ENCODE measurements at places on chromosomes 16 and 17. TPM values are rescaled to one million over a fixed set of nuclear protein-coding genes. Genes with fewer than 3 reads are reported as not detected.

Gene HS3ST6
- total RNA-seq, result not detected

DNA sequence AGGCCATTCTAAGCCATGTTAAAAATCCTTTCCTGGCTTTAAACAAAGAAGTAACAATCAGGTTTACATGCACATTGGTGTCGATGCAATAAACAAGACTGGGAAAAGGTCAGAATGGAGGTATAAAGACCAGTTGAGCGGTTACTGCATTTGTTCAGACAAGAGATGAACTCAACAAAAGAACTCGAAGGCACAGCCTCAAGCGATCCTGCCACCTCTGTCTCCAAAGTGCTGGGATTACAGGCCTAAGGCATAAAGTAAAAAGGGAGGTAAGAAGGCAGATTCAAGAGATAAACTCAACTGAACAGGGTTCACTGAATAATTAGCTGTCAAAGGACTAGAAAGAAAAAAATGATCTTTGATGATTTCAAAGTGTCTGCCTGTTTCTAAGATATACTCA is 39.4 kb downstream of the USP32 start:
- DNase-seq, result no peak

DNA sequence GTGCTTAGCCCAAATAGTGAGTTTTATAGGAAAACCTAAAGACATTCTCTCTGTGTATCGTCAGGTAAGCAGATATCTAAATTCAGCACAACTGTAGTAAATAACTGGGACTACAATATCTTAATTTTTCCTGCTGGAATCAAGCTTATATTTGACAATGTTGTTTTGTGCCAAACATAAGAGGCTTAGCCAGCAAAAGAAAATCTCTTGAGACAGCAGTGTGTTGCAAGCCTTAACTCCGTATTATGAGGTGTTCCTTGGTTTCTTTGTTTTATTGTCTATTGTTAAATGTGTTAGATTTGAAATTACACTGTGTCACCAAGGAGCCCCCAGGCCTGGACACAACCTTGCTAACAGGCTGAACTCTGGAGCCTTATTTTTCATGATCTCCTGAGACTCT is 1570.6 kb upstream of the GOT2 start:
- no peak for DNase-seq

GRCh38 chr16:68719993-68720489 is 17.1 kb upstream of the CDH1 start:
- DNase-seq, result no peak

DNA sequence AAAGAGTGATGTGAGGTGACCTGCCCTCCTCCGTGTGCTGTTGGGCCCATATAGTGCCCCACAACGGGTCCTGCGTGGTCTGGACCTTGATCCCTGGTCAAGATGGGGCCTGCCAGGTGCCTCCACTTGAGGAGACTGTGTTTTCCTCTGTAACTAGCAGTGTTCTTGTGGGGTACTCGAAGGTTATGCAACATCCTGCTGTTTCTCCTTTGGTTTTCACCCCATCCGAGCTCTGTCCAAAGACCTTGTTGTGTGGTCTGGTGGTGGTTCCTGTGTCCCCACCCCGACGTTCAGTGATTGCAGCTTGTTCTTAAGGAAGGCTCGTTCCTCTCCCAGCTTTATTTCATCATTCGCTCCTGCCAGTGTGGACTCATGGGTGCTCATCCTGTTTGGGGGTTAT is 38.7 kb upstream of the ZNF750 start:
- no peak for DNase-seq

DNA sequence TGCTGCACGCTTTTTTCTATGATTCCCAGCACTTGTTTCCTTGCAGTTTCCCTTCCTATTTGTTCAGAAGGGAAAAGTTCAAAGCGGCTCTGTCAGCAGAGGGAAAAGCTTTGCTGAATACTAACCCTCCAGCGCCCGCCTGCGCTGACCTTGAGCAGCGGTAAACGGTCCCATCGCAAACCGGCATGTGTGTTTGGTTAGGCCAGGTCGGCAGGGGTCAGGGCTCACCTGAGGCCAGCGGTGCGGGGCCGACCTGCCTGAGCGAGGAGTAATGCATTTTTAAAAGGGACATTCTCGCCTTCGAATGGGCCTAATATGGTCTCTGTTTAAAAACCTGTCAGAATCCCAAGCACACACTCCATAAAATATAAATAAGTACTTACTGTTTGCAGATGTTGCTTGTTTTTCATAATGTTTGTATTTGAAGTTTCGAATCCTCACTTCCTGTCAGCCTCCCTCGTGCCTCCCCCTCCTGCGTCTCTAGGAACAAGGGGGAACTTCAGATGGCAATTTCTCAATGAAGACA is 110.1 kb downstream of the IRX3 start:
- DNase-seq, result peak; percentile 37

DNA sequence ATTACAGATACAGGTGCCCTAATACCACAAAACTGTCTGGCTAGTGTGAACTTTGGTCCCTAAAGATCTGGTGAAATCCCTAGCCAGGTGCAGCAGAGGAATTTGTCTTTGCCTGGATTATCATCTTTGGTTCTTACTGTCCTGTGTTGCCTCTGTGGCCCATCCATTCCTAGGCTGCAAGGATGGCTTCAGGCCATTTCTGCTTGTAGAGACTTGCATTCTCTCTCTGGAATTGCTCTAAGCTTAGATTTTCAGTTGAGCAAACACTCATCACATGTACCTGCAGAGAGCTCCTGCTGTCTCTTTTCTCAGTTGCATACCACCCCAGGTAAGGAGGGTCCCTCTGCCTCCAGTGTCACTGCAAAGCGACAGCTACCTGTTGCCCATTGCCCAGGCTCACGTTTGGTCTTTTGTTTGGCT is 114.9 kb downstream of the PRKCA start:
- no peak for DNase-seq

Gene CLDN6
- total RNA-seq, result 563 TPM

Gene TMEM220
- 4.4 TPM for total RNA-seq

DNA sequence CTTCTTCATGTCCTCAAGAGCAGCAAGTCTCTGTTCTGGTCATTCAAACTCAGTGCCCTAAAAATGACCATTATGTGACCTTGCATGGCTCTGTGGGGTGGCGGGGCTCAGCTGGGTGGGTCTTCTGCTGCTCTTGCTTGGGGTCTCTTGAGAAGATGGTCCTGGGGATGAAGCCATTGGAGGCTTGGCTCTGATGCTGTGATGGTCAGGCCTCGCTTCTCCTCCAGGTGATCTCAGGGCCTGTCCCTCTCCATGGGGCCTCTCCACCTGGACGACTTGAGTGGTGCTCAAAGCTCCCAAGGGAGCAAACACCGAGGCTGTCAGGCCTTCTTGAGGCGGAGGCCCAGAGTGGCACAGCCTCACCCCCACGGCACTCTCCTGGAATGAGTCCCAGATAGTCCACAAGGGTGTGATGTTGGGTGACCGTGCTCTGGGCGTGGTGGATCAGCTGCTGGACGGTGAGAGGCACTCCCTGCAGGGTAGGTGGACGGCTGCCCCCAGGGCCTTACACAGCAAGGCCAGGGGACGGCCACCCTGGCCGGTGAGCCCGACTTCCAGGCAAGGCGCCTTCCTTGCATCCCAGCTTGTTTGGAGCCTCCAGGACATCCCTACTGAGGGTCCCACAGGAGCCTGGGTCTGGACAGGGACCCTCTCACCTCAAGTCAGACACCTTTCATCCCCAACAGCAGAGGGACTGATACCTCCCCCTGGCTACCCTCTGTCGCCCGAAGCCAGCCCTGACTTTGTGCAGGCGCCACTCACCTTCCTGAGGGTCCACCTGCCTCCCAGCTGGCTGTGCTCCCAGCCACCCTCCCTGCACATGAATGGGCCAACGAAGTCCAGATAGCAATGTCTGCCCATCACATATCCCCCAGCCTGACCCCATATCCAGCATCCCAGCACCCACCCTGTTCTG is 48.7 kb downstream of the USP22 start:
- no peak for DNase-seq

DNA sequence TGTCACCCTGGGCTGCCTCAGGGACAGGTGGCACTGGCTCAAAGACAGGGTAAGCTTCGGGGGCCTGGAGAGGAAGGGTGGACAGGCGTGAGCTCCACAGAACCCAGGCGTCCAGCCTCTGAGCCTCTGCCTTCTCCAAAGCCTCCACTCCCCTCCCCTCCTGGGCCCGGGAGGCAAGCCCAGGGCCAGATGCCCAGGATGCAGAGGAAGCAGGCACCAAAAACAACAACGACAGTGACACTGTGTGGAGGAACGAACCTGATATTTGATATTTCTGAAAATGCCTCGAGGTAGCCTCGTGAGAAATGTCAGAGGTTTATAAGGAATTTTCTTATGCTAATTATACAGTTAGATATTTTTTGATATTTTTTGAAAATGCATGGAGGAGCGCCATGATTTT is 6.0 kb downstream of the BCL7C start:
- DNase-seq, result no peak

GRCh38 chr16:71283612-71284011 is 5.6 kb downstream of the CMTR2 start:
- DNase-seq, result no peak

Gene CDIP1
- total RNA-seq, result 30.2 TPM

DNA sequence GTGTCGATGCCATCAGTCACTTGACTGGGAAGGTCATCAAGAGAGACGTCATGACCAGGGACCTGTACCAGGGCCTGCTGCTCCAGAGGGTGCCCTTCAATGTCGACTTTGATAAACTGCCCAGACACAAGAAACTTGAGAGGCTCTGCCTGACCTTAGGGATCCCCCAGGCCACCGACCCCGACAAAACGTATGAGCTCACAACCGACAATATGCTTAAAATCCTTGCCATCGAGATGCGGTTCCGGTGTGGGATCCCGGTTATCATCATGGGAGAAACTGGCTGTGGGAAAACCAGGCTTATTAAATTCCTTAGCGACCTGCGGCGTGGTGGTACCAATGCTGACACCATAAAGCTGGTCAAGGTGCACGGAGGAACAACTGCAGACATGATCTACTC is 69.6 kb upstream of the ENDOV start:
- no peak for DNase-seq

Gene FZD2
- total RNA-seq, result 73.6 TPM

Gene GDPD3
- total RNA-seq, result 13.8 TPM

- DNase-seq, result no peak
Measured at GRCh38 chr16:55641430-55642056, 14.2 kb upstream of the SLC6A2 start.

DNA sequence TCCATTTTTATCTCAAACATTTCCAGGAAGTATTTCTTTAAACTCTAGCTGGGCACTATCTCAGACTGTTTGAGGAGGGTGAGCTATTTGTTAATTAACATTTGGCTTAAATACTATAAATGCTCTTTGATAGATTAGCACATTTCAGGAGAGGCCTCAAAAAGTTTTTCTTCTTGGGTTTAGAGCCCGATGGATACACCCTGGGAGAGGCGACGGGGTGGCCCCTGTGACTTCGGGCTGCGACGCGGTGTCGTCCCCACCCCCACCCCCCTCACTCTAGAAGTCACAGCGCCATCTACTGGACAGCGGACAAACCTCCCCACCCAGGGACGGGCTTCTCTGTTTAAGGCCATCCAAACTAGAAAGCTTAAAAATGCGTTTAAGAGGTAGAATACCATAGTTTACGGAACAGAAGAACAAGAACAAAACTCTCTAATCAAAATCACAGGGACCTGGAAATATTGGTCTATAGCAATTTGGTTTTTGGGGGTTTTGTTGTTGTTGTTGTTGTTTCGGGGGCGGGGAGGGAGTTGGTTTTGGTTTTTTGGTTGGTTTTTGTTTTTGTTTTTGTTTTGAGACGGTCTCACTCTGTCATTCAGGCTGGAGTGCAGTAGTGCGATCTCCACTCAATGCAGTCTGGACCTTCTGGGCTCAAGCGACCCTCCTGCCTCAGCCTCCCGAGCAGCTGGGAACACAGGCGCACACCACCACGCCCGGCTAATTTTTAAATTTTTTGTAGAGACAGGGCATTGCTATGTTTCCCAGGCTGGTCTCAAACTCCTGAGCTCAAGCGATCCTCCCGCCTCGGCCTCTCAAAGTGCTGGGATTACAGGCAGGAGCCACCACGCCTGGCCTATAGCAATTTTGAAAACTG is 254.4 kb downstream of the C16orf95 start:
- peak; percentile 63 for DNase-seq

Gene ZC3H18
- 67.5 TPM for total RNA-seq

GRCh38 chr17:32323046-32323445 is 18.9 kb downstream of the C17orf75 start:
- DNase-seq, result no peak

- no peak for DNase-seq
Measured at GRCh38 chr16:79073566-79073965, 527.0 kb downstream of the MAF start.

- no peak for DNase-seq
Measured at GRCh38 chr16:28179354-28179753, 32.4 kb downstream of the XPO6 start.

DNA sequence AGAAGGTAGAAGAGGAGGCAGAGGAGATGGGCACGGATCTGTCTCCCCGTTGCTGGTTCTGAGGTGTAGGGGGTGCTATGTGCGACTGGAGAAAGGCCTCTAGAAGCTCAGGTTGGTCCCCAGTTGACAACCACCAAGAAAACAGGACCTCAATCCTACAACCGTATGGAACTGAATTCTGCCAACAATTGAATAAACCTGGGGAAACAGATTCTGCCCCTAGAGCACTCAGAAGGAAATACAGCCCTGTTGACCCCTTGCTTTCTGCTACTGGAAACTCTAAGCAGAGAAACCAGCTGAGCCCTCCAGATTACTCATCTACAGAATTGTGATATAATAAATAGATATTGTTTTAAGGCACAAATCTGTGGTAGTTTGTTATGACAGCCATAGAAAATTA is 313.0 kb upstream of the GOT2 start:
- no peak for DNase-seq

Gene SPOP
- total RNA-seq, result 53.7 TPM

DNA sequence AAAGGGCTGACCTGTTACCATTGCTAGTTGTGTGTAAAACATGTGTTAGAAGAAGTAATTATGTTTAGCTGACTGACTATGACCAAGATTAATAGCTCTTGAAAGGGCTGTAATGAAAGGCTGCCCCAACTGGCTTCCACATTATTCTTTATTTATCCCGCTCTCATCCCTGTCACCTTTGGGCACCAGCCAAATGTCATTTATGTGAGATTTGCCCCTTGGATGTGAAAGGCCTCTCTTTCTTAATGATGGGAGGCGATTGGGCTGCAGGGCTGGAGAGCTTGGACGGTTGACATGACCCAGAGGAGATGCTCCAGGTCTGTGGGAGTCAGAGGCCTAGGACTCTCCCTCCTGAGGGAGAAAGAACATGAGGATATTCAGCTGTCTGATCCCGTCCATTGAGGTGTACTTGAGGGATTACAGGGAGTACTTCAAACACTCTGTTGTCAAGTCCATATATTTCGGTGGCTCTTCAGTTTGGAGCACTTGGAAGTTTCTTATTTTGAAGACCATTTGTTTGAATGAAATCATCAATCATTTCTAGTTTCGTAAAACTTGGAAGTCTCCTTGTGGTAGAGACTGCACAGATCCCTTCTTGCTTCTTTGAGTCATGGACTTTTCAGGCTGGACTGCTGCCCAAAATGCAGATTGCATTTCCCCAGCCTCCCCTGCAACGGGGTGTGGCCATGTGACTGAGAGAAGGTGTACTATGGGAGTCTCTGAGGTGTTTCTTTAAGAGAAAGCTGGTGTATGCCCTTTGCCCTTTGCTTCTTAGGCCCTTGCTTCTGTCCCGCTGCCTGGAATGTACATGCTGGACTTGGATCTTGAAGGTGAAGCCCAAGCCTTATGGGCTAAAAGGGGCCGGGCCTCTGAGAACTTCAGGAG is 51.3 kb downstream of the FTO start:
- no peak for DNase-seq

GRCh38 chr17:42809250-42809649 is 10.6 kb downstream of the CNTD1 start:
- DNase-seq, result no peak

GRCh38 chr16:51433599-51433998 is 282.5 kb upstream of the SALL1 start:
- no peak for DNase-seq
